ENCODE measurements at places on chromosomes 12 and 14.

DNA sequence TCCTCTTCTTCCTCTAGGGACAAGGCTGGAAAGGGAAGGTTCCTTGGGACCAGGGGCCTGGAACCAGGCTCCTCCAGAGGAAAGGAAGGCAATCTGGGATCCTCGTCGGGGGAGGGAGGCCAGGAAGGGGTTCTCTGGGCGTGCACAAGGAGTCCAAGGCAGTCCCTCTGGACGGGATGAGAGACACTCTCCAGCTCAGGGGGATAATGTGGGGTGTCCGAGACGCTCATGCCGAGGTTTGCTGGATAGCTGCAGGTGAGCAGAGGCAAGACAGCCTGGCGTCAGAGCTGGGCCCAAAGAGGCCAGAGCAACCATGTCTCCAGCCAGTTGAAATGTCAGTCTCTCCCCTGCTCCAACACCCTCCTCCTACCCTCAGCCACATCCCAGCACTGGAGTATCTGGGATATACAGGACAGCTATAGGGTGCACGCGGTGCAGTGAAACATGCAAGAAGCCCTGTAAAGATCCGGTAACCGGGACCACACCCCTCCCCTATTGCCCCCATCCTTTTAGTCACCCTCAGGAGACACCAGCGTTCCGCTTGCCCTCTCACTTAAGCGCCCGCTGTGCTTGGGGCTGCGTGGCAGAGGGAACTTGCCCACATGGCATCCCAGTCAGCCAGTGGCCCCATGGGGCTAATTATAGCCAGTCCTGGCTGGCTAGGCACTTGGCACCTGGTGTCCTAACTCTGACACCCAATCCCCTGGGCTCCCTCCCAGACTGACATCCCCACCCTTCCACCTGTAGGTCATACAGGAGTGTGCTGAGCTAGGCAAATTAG lies at the start of gene KLHL33:
Gene KLHL33 (minus strand): TSS at position 585 of the 781 bp plus-strand sequence. CDS start 355 bp downstream, at position 230.
- DNase-seq = no peak

- DNase-seq = no peak
These were observed 32.0 kb downstream of the CDK17 start for GRCh38 chr12:96368233-96368632.

GRCh38 chr14:89466944-89467343 lies 49.9 kb upstream of the FOXN3 start:
- no peak for DNase-seq

GRCh38 chr12:107326237-107326636 lies 232.9 kb upstream of the CRY1 start:
- DNase-seq = no peak

DNA sequence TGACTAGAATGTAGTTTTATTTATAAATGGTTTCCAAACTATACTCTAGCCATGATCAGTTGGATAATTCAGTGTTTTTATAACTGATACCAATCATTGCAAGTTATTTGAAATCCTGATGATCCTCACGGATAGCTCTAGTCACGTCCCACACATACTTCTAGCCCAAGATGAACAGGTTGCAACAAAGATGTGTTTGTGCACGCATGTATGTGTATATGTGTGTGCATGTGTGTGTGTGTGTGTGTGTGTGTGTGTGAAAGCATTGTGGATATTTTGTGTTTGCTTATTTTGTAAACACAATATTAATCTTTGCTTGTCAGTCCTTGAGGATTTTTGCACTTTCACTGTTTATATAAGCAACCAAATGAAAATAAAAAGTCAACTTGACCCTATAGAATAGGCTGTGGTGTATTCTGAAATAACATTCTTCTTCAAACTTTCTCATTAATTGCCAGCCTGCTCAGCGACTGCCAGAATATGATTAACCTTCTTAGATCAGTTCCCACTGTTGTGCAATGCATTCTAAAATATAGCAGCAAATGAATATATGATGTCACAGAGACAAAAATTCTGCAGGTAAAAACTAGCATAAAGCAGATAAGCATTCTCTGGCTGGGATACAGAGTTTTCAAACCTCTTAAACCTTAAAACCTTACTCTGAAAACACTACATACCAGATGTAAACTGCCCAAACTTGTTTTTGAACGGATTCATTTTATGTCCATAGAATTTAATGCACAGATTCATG lies 48.8 kb upstream of the HIF1A start:
- DNase-seq = no peak

DNA sequence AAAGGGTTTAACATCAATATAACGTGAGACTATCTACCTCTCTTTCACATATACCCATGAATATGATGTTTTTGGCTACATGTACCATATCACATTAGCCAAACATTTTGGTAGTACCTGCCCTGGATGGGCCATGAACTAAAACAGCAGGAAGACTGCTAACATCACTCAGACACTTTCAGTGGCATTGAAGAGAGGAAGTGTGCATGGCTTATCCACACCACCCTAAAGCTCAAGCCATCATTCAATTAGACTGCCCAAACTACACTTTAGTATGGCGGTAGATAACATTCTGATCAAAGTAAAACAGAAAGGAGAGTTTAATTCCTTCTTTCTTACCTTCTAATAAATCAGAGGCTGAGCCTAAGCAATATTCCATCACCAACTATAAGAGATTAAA lies 103.0 kb downstream of the PEBP1 start:
- DNase-seq = no peak

DNA sequence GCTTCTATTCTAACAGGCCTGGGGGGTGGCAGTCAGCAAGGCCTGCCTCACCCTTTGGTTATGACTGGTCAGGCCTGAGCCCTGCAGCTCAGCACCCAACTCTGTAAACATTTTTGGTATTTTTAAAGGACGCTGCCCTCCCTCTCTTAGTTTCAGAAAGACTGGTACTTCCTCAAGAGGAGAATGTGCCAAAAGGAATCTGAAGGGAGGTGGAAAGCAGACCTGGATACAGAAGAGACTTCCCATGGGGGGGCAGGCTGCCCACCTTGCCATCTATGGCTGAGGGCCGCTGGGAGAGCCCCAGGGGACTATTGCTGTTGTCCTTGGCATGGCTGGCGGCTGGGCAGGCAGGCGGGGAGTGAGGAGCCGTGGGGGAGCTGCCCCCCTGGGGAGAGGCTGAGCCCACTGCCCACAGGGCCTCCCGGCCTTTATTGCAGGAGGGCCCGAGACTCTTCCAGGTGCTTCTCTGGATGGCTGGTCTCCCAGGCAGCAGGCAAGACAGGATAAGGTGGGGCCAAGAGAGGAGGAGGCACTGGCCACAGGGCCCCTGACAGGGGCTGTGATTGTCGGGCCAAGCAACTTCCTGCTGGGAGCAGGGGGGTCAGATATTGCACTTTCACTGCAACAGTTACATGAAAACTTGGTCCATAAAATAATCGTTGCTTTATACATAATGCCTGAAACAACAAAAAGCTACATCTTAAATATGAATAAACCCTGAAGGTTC lies 3.5 kb downstream of the ARL6IP4 start:
- DNase-seq = no peak

GRCh38 chr12:109693653-109694600 lies 19.7 kb upstream of the FAM222A start:
- no peak for DNase-seq

GRCh38 chr12:3418609-3419390 lies 72.2 kb upstream of the PRMT8 start:
- no peak for DNase-seq

- DNase-seq = no peak
These were observed 23.6 kb downstream of the IRF2BPL start for GRCh38 chr14:77004711-77005460.

DNA sequence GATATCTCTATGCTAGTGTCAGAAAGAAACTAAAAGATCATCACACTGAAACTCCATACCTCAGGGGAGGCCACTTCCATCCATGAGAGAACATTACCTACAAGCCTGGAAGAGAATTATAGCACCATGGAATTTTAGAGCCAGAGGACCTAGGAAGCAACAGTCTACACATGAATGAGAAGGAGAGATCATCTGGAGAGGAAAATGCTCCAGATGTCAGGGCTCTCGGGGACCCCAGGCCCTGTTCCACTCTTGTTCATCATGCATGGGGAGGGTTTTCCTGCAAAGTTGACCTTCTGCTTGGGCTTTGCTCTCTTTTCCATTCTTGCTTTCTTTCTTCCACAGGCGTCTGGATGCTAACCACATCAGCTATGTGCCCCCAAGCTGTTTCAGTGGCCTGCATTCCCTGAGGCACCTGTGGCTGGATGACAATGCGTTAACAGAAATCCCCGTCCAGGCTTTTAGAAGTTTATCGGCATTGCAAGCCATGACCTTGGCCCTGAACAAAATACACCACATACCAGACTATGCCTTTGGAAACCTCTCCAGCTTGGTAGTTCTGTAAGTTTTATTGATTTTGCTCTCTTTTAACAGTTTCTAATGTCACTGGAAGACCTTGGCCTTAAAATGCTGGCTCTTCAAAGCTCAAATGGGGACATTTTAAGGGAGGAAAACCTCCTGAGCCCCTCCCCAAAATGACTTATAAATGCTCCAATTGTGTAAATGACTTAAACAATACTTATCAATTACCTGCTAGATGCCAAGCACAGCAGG lies 110.7 kb downstream of the ZFC3H1 start:
- DNase-seq = peak; percentile 16

GRCh38 chr12:116264525-116265070 lies 12.9 kb downstream of the MED13L start:
- DNase-seq = no peak

- no peak for DNase-seq
These were observed 26.9 kb downstream of the ZFC3H1 start for GRCh38 chr12:71636704-71637115.

DNA sequence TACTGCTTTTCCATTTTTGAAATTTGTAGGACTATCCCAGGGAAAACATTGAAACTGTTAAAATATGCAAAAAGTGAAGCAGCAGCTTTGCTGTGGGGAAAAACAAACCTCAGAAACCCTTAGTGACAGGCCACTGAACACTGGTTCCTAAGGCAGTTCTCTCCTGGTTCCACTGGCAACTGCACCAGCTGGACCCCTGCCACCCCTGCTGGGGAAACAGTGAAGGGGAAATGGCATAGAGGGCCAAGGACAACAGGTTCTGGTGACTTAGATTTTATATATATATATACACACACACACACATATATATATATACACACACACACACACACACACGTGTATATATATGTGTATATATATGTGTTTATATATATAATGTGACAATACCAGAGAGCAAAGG lies 16.2 kb upstream of the KRT7 start:
- no peak for DNase-seq

- DNase-seq = no peak
These were observed 1.5 kb downstream of the RILPL1 start for GRCh38 chr12:123532019-123532418.

- no peak for DNase-seq
These were observed 222.5 kb downstream of the PIK3C2G start for GRCh38 chr12:18483698-18484325.

DNA sequence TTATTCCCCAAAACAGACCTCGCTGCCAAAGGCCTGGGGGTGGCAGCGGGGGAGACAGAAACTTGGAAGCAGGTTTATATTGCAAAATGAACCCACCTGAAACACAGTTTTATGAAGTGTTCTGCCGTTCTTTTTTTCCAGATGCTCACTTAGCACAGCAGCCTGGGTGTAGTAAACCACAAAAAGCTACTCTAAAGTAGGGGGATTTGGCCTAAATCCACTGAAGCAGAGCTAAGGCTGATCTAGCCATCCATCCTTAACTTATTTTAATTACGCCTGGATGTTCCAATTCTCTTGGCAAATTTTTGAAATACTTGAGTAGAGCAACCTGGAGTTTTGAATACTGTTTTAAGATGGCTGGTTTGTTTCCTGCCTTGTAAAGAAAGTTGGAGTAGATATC lies 121.2 kb downstream of the GPR135 start:
- DNase-seq = no peak

GRCh38 chr14:54175298-54175942 lies 218.8 kb upstream of the BMP4 start:
- DNase-seq = peak; percentile 65

GRCh38 chr12:114226241-114226928 lies 179.6 kb downstream of the TBX5 start:
- DNase-seq = no peak

GRCh38 chr14:68569970-68570409 lies 222.9 kb downstream of the ZFP36L1 start:
- DNase-seq = no peak

DNA sequence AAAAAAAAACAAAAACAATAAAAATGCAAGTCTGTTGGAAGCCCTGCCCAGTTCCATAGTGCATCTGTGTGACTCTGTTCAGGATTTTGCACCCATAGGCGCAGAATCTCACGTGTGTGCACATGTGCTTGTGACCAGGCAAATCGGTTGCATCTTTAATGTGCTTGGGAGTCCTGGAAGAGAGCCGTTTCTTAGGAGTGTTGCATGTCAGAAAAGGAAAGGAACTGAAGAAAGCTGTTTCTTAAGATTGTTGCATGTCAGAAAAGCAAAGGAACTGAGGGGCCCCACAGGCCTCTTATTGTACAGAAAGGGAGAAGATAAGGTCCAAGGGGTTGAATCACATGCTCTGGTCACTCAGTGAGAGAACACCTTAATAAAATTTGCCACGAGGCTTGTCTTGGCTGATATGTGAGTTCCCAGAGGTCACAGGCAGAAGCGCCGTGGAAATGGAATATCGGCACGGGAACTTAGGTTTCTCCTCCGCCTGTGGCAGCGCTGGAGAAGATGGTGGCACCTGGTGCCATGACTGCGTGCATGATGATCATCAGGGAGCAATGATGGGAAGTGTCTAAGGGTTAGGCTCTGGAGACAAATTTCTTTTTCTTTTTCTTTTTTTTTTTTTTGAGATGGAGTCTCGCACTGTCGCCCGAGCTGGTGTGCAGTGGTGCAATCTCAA lies 90.0 kb downstream of the LRRC74A start:
- DNase-seq = no peak

GRCh38 chr12:57119294-57120085 lies 8.3 kb upstream of the STAT6 start:
- DNase-seq = no peak

DNA sequence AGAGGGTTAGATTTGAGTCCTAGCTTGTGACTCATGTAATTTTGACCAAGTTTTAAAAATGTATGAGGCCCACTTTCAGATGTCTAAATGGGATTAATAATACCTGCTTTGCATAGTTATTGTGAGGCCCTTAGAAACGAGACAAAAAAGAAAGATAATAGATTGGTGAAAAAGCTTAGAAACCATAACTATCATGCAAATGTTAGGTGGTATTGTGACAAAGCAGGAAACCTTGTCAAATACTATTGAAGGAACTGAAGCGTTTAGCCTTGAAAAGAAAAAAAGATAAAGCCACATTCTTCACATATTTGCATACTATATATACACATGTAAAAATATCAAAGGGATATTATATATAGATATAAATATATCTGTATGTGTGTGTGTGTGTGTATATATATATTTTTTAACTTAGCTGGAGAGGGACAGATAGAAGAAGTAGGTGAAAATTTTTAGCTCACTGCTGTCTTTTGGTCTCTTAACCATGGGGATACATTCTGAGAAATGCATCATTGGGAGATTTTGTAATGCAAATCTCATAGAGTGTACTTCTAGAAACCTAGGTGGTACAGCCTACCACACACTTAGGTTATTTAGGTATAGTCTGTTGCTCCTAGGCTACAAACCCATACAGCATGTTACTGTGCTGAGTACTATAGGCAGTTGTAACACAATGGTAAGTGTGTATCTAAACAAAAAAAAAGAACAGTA lies 270.3 kb downstream of the CCDC91 start:
- no peak for DNase-seq

Data from T1000 (cell line).